ENCODE measurements at places on chromosomes 2 and 18. TPM values are rescaled to one million over a fixed set of nuclear protein-coding genes. Genes with fewer than 3 reads are reported as not detected.

- H3K4me3 ChIP-seq: no peak overlapping the region
- peaks cover 16% of the 10 kb centered on the region for H3K4me1 ChIP-seq
- H3K36me3 ChIP-seq: no peaks in the 10 kb centered on the region
Observed at GRCh38 chr2:31337860-31338259, 76.7 kb downstream of the XDH start.

- no peaks in the 10 kb centered on the region for H3K36me3 ChIP-seq
- peaks cover 6% of the 10 kb centered on the region for H3K4me1 ChIP-seq
- H3K4me3 ChIP-seq: no peak overlapping the region
- no peak overlapping the region for H3K27ac ChIP-seq
Observed at GRCh38 chr2:175836361-175836760, 165.7 kb downstream of the LNPK start.

DNA sequence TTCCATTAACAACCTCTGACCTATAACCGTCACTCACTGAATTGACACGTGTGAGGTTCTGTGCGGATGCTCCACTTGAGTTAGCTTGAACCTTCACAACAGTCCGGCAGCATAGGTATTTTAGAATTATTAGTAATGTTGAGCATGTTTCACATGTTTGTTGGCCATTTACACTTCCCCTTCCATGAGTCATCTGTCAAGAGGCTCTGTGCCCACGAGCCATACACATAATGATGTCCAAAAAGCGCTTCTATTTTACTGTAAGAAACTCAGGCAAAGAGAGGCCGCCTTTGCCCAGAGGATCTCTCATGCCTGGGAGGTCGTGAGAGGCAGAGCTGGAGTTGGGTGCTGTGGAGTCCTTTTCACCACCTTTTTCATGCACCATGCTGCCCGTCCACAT lies 28.9 kb upstream of the TMEM214 start:
- no peaks in the 10 kb centered on the region for H3K27me3 ChIP-seq
- no peaks in the 10 kb centered on the region for H3K4me1 ChIP-seq
- peak; percentile 81 for DNase-seq
- no peaks in the 10 kb centered on the region for H3K36me3 ChIP-seq
- H3K4me3 ChIP-seq: no peak overlapping the region
- no peak overlapping the region for H3K27ac ChIP-seq

DNA sequence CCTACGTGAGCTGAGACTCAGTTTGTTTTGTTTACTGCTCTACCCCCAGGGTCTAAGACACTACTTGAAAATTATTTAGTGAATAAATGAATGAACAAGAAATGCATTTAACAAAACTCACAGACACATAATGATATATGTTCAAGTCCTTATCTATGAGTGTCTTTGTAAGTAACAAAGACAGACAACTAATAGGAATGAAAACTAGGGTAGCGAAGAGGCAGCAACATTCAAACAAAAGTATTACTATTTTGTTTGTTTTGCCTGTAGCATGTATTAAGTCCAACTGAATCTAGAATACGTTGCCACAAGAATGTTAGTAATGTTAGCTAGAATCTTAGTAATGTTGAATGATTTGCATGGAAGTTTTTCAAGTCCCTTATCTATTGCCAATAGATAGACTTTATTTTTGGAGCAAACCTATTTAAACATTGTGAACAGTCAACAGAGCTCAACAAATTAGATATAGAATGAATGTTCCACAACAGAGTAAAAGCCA lies 144.8 kb upstream of the VWC2L start:
- H3K36me3 ChIP-seq: no peaks in the 10 kb centered on the region
- H3K4me3 ChIP-seq: no peak overlapping the region
- peak; percentile 70 for DNase-seq
- H3K4me1 ChIP-seq: no peaks in the 10 kb centered on the region
- no peak overlapping the region for H3K27ac ChIP-seq

GRCh38 chr2:102100371-102101096 lies 42.0 kb upstream of the IL1R1 start:
- H3K4me1 ChIP-seq: peaks cover 9% of the 10 kb centered on the region
- no peaks in the 10 kb centered on the region for H3K36me3 ChIP-seq
- no peak overlapping the region for H3K4me3 ChIP-seq
- DNase-seq: peak; percentile 48
- H3K27me3 ChIP-seq: no peaks in the 10 kb centered on the region
- no peak overlapping the region for H3K27ac ChIP-seq

DNA sequence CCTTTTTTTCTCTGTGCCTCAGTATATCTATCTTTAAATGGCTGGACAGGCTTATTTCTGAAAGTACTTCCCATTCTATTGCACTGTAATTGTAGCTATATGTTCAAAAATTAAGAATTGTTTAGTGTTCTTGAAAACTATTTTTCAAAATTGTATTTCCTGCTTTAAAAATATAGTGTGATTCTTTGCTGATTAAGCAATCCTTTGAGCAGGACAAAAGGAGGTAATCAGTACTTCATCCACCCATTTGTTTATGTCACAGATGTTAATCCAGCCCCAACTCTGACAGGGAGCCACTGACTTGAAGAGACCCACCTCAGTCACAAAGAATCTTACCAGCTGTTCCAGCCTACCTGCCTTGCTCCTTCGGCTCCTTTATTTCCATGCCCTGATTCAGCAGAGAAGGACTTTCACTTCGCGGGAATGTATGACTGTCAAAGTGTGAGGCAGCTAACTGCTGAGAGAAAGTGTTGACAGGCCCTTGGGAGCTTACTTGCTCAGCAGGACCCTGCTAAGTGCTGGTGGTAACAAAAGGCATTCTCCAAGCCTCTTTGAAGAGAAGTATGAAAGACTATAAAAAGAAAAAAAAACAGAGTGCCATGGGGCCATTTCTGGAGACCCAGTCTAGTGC lies 393.3 kb upstream of the CYRIA start:
- H3K36me3 ChIP-seq: no peaks in the 10 kb centered on the region
- no peak overlapping the region for H3K27ac ChIP-seq
- DNase-seq: no peak
- no peaks in the 10 kb centered on the region for H3K27me3 ChIP-seq

GRCh38 chr2:179355881-179356280 lies 91.2 kb upstream of the SESTD1 start:
- H3K27me3 ChIP-seq: no peaks in the 10 kb centered on the region
- H3K36me3 ChIP-seq: no peaks in the 10 kb centered on the region
- no peaks in the 10 kb centered on the region for H3K4me1 ChIP-seq
- no peak overlapping the region for H3K27ac ChIP-seq

GRCh38 chr2:62705859-62706720 lies 577 bp downstream of the EHBP1 start:
- H3K4me3 ChIP-seq: peak overlapping the region; percentile 84
- peak overlapping the region; percentile 73 for H3K27ac ChIP-seq
- DNase-seq: peak; percentile 35
- no peaks in the 10 kb centered on the region for H3K27me3 ChIP-seq

DNA sequence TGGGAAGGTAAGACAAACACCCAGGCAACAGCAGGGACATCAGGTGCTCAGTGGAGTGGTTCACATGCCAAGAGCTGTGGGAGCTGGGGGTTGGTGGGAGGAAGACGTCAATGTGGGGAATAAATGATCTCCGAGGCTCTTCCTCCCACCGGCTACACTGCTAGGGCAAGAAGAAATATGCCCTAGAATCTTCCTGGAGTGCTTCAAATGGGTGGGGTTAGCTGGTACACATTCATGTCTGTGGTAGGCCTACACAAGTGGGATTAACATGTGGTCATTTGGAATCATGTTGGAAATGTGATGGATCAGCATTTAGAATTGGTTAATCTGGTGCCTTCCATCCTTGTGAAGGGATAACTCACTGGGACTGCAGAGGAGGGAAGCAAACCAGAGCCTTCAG lies 12.4 kb upstream of the ZFP36L2 start:
- no peaks in the 10 kb centered on the region for H3K4me1 ChIP-seq
- H3K27ac ChIP-seq: no peak overlapping the region
- no peaks in the 10 kb centered on the region for H3K36me3 ChIP-seq
- no peaks in the 10 kb centered on the region for H3K27me3 ChIP-seq
- no peak overlapping the region for H3K4me3 ChIP-seq

DNA sequence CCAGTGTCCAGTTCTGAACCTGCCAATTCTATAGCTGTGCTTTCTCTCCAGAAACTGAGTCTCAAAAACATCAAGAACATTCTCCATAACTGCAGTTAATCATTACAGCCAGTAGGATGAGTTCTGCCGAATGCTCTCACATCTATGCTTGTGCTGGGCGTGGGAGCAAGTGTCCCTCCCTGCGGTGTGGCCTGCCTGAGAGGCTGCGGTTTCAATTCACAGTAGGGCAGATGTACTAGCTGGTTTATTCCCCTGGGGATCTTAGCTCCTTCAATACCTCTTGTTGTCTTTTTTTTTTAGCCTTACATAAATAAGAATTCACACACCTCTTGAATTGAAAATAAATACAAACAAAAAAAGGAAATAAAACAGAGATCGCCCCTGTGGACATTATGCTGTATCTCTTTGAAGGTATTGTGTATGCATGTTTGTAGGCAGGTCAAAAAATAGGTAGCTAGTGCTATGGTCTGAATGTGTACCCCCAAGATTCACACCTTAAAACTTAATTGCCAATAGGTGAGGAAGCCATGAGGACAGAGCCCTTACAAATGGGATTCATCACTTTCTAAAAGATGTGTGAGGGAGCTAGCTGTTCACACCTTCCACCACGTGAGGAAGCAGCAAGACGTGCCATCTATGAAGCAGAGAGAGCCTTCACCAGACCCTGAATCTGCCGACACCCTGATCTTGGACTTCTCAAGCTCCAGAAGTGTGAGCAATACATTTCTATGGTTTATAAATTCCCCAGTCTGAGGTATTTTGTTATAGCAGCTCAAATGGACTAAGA lies 74.3 kb downstream of the BCL2L11 start:
- H3K4me3 ChIP-seq: no peak overlapping the region
- H3K27ac ChIP-seq: no peak overlapping the region
- DNase-seq: no peak
- no peaks in the 10 kb centered on the region for H3K36me3 ChIP-seq

DNA sequence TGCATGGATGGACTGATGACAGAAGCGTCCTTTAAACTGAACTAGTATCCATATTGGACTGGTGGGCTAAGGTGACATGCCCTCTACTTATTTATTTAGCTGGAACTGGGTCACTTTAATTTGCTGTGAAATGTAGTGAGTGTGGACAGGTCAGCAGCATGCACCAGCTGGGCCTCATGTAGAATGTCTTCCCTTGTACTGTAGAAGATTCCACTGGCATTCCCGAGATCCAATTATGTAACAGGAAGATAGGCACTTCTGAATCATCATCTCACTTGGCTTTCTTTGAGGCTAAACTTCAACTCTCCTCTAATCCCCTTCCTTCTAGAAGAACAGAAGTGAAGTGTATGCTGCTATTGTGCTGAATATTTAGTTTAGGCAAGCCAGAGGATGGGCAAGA lies 296.2 kb downstream of the SLC8A1 start:
- no peaks in the 10 kb centered on the region for H3K4me1 ChIP-seq
- H3K27me3 ChIP-seq: no peaks in the 10 kb centered on the region
- no peaks in the 10 kb centered on the region for H3K36me3 ChIP-seq
- H3K27ac ChIP-seq: no peak overlapping the region
- no peak overlapping the region for H3K4me3 ChIP-seq

- no peaks in the 10 kb centered on the region for H3K36me3 ChIP-seq
- no peak overlapping the region for H3K4me3 ChIP-seq
- H3K4me1 ChIP-seq: no peaks in the 10 kb centered on the region
Observed at GRCh38 chr18:79300413-79300812, 95.3 kb upstream of the NFATC1 start.

DNA sequence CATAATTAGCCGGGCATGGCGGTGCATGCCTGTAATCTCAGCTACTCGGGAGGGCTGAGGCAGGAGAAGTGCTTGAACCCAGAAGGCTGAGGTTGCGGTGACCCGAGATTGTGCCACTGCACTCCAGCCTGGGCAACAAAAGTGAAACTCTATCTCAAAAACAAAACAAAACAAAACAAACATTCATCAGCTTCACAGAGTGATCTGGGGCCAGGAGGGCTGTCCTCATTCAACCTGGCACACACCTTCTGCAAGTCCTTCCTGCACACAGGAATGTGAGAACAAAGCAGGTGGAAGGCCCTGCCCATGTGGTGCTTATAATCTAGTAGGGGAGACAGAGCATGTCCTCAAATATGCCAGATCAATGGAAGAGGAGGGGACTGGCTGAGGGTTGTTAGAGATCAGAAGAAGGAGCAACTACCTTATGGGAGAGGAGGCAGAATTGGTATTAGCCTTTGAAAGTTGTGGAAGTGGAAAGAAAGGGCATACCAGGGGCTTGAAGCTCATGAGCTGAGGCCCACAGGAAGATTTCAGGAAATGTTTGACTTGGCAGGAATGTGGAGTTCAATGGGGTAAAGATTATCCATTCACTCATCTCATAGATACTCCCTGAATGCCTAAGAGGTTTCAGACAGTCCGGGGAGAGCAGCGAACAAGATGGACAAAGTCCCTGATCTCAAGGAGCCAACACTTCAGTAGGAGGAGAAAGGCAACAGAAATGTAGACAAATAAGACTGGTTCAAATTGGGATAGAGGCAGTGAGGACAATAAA lies 155.3 kb upstream of the SIX3 start:
- no peak for DNase-seq

- no peak overlapping the region for H3K4me3 ChIP-seq
- H3K36me3 ChIP-seq: no peaks in the 10 kb centered on the region
- no peak for DNase-seq
- no peaks in the 10 kb centered on the region for H3K27me3 ChIP-seq
- no peak overlapping the region for H3K27ac ChIP-seq
- H3K4me1 ChIP-seq: no peaks in the 10 kb centered on the region
Observed at GRCh38 chr2:84257831-84258230, 201.2 kb downstream of the SUCLG1 start.

DNA sequence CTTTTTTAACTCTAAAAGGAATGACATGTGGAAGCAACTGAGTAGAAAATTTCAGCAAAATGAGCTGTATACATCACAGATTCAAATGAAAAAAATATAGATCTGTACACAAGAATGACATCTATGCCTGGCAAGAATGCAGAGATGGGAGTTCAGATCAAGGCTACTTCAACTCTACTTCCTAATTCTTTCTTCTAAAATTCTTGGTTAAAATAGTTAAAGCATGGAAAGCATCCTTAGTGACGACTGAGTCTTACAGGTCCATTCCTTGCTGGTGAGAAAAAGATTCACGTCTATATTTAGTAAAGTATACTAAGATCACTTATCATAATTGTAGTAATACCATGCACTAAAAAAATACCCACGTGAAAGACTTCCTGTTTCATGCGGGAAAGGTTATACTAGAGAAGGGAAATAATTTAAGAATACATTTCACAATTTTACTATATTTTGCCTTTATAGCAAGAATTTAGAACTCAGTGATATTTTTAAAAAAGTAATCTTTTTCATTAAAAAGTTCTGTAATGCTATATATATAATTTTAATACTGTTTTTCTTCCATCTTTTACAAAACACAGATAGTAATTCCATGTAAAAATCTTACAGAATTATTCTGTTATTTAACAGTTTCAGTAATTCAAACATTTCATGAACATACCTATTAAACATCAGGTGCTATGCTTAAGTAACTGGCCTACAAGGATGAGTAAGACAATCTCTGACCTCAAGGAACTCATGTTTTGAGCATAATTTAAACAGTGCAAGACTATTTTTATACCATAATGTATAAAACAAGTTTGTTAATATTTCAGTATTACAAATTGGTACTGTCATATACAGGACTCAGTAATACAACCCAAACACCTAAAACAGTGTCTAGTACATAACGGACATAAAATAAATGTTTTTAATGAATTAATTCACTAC lies 159.6 kb downstream of the BAZ2B start:
- H3K4me3 ChIP-seq: no peak overlapping the region
- H3K4me1 ChIP-seq: no peaks in the 10 kb centered on the region
- H3K36me3 ChIP-seq: no peaks in the 10 kb centered on the region
- no peak overlapping the region for H3K27ac ChIP-seq

GRCh38 chr18:43682196-43682595 lies 404.9 kb upstream of the SYT4 start:
- no peak overlapping the region for H3K27ac ChIP-seq
- no peaks in the 10 kb centered on the region for H3K4me1 ChIP-seq
- no peak for DNase-seq

TFPI gene
- 111 TPM for total RNA-seq

SAG gene
- not detected for total RNA-seq

MDH1B gene
- total RNA-seq: 1.8 TPM

GAL3ST2 gene
- not detected for total RNA-seq

UGT1A10 gene
- total RNA-seq: not detected

Data from fibroblast of lung (primary cell).